NCI-H510A treated with DMSO at 0.1 percent for 48 hours (cell line): ENCODE measurements at places on chromosomes 3 and 15.

DNA sequence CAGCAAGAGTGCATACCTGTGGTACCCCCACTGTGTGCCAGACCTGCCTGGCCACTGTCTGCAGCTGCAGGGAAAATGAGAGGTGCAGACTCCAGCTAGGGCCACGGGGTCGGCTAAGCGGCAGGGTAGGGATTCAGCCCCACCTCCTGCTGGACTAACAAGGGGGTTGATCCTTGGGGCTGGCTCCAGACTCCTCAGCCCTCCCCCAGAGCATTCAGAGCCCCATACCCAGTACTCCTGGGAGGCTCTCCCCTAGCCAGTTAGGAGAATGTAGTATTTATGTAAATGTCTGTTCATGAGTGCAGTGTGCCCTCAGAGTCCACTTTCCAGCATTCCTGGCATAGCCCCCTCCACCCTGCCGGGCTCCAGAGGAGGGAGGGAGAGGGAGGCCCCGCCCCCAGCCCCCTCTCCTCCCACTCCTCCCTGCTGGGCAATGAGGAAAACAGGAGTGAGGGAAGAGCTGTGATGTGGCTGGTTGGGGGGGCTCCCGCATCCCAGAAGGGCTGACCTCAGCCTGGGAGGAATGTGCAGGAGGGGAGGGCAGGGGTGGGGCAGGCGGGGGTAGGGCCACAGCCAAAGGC, 4.5 kb upstream of the SEMA3B start:
- no peak for DNase-seq

DNA sequence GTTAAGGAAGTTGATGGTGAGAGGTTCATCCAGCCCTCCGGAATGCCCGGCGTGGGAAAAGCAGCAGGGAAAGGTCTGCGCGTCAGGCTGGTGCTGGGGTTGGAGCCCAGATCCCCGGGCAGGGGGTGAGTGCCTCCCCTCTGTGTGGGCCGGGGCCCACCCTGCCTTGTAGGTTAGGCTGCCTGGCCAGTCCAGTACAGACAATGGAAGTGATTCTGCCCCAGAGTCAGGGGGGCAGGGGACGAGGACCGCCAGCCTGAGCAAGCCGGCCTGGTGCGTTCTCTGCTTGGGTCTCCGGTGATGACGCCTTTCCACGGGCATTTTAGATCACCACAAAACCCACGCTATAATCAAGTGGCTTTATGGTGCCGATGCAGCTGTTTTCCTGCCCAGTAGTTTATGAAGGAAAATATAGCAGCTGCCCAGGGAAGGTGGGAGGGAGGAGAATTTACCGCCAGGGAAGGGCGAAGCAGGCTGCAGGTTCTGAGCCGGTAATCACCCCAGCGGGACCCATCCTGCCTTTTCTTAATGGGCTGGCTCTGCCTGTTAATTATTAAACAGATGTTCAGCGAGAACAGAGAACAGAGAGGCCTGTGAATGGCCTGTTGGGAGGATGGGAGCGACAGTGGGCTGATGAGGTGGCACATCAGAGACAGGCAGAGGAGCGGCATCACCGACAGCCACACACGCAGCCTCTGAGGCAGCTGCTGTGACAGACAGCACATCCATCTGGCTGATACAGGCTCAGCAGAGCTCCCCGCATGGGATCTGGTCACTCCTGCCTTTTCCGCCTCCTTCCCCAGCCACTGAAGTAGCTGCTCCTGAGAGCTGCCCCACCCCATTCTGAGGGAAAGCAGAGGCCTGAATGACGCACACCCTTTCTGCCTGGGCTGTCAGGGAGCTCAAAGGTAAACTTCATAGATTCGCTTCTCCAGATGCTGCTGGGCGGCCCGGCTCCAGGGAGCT, 35.2 kb downstream of the BDH1 start:
- DNase-seq = no peak

GRCh38 chr3:27290760-27291159, 78.4 kb downstream of the NEK10 start:
- DNase-seq = no peak

GRCh38 chr3:56121716-56122115, 346.6 kb downstream of the ERC2 start:
- DNase-seq = no peak
